ENCODE measurements at places on chromosomes 1 and 21.

DNA sequence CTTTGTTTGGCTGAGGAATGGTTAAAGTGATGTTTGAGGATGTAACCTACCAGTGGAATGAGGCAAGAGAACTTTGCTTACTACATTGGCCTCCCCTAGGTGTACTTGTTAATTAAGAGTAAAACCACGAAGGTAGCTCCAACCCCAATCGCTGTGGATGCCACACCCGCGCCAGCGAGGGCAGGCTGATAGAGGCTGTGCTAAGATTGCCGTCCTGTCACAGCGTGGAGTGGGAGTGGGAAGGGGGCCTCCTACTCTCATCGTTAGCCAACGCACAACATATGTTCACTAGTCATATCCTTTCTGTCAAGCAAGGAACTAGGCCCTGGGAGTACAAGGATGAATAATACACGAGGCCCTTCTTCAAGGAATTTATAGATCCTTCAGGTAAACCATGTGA is 99.6 kb downstream of the RUNX1 start:
- DNase-seq, result peak; percentile 33

DNA sequence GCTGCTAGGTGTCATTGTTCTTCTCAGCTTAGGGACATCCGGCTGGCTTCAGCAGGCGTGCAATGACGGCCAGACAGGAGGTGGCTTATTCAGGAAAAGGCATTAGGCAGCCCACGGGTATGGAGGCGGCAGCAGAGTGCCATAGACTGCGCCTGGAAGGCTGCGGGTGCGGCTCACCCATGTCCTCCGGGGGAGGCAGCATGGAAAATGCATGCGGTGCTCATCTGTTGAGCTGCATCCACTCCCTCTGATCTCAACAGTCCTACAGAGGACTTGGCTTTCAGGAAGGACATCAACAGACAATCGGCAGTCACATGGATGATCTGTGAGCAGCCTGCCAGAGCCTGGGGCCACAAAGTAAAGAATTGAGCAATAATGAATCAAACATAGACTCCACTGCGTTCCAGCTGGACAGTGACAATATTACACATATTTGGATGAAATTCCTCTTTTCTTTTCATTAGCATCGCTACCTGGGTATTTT is 42.9 kb downstream of the UMODL1 start:
- no peak for DNase-seq

DNA sequence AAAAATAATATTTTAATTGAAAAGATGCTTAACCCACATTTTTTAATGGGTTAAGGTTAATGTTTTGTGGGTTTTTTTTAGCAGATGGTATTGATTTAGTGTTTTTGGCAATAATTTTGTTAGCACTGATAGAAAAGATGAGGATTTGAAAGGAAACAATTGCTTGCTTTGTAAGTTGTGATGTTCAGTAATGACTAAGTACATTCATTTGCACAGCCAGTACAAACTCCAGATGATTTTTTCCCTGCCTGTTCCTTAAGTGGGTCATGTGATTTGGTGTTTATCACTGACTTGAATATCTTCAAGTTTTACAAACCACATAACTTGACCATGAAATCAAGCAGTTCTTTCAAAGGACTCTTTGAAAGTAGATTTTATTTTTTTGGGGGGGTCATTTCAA is 15.0 kb downstream of the DISP1 start:
- no peak for DNase-seq

DNA sequence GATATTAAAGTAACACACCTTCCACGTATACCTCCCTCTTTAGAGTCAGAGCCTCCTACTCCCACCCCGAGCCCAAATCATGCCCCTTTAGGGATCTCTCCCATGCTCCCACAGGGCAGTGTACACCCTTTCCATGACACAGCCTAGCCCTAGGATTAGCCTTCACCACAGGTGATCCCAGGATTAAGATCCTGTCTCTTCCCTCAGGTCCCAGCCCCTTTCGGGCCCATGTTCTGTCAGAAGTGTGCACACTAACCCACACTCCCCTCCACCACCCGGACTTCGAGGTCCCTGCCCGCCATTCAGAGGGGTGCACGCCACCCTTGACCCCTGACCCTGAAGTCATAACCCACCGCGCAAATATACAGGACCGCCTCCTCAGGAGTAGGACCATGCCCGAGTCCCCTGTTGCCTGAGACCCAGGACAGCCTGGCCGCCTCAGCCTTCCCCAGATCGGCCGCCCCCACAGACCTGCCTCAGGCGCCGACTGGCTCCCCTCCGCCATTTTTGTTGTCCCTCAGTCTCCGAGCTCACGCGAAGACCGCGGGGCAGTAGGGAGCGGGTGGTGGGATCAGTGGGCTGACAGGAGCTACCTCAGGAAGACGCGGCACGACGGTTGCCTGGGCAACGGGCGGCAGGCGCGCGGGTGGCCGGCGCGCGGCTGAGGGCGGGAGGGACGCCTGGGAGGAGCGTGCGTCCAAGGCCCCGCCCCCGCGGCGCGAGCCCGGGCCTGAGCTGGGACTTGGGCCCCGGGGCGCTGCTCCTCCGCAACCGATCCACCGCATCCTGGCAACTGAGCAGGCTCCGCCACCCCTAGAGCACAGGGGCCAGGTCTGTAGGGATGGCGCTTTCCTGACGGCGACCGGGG is at the start of gene AGBL4:
Gene AGBL4, minus strand, starts transcription at position 663 of the 868 bp plus-strand sequence.
- DNase-seq, result peak; percentile 2

- no peak for DNase-seq
Measured at GRCh38 chr1:170250531-170251276, 104.9 kb downstream of the NTMT2 start.

- DNase-seq, result no peak
Measured at GRCh38 chr1:187566354-187566753, 737.6 kb downstream of the PLA2G4A start.

- no peak for DNase-seq
Measured at GRCh38 chr1:10724052-10724494, 72.4 kb downstream of the CASZ1 start.

DNA sequence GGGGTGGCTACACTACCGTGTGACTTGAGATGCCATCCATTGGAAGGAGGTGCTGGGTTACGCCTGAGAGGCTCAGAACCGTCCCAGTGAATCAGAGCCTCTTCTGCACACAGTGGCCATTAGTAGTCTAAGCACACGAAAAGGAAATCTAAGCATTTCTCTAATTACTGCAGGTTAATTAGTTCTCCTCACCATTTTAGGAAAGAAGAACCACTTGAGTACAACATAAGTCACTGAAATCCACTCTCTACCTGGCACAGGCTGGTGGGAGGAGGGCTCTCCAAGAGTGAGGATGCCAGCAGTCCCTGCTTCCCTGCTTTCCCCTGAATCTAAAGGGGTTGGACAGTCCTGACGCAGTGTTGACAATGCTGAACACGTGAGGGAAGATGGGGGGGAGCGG is 606.3 kb downstream of the NPHP4 start:
- DNase-seq, result no peak

DNA sequence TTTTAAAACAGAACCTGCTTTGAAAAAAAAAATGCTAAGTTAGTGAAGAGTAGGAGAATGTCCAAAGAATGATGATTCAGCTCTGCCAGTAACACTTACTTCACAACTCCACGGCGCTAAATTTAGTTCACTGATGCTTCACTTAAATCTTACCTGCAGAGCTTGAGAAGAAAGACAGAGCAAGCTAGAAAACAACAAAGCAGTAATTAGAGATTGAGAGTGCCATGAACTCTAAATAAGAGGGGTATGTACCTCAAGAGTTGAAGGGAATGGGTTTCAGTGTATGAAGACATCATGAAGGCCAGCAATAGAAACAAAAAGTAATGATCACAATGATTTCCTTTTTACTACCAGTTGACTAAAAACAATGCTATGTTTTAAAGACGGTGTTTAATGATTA is 32.8 kb downstream of the EPRS1 start:
- no peak for DNase-seq

- no peak for DNase-seq
Measured at GRCh38 chr1:47534436-47534835, 96.6 kb downstream of the FOXD2 start.

DNA sequence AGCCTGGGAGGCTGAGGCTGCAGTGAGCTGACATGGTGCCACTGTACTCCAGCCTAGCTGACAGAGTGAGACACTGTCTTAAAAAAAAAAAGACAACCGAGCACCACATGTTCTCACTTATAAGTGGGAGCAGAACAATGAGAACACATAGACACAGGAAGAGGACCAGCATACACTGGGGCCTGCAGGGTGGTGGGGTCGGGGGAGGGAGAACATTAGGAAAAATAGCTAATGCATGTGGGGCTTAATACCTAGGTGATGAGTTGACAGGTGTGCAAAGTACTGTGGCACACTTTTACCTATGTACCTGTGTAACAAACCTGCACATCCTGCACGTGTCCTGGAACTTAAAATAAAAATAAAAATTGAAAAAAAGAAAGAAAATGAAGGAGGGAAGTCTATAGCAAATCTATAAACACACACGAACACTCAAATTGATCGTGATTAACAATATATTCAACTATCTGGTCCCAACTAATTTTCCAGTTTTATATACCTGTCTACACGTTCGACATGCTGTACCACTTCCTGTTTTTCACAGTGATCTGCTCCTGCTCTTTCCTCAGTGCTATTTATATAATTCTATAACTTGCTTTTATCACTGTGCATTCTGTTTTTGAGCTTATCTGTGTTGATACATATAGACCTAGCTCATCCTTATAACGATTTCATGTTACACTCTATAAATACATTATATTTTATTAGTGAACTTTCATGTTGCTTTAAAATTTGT is 27.2 kb downstream of the AK5 start:
- DNase-seq, result no peak

DNA sequence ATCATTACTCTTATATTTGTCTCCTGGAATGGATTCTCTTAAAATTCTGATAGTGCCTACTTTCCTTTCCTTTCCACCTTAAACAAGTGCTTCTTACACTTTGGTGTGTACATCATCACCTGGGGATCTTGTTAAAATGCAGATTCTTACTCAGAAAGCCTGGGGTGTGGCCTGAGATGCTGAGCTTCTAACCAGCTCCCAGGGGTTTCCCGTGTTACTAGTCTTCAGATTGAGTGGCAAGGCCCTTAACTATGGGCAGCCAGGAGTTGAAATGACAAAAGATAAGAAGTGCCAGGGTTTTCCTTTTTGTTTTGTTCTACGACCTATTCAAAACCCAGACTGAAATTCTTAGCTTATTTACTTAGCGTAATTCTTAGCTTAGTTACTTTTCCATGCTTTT is 159.2 kb downstream of the HFM1 start:
- DNase-seq, result no peak

DNA sequence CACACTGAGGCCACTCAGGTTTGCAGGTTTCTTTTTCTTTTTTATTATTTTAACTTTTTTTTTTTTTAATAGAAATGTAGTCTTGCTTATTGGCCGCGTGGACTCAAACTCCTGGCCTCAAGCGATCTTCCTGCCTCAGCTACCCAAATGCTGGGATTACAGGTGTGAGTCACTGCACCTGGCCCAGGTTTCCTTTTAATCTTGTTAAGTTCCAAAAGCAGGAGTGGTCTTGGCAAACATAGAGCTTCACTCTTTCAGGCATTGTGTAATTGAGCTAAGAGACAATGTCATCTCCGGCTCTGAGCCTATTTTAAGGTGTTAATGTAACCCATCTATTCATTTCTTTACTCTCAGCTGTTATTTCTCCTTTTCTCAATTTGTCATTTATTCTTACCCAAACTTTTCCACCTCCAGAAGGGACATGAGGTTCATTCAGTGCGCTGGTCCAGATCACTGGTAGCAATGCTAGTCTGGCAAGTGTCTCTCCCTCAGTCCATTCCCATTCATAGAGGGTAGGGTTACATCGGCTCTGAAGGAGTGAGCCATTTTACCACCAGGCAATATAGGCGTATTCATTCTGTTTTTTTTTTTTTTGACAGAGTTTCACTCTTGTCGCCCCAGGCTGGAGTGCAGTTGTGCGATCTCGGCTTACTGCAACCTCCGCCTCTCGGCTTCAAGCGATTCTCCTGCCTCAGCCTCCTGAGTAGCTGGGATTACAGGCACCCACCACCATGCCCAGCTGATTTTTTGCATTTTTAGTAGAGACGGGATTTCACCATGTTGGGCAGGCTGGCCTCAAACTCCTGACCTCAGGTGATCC is 11.3 kb upstream of the MFSD2A start:
- no peak for DNase-seq

GRCh38 chr1:110005971-110006370 is 21.4 kb downstream of the AHCYL1 start:
- DNase-seq, result no peak

GRCh38 chr1:109476825-109477224 is 6.9 kb upstream of the ATXN7L2 start:
- no peak for DNase-seq

DNA sequence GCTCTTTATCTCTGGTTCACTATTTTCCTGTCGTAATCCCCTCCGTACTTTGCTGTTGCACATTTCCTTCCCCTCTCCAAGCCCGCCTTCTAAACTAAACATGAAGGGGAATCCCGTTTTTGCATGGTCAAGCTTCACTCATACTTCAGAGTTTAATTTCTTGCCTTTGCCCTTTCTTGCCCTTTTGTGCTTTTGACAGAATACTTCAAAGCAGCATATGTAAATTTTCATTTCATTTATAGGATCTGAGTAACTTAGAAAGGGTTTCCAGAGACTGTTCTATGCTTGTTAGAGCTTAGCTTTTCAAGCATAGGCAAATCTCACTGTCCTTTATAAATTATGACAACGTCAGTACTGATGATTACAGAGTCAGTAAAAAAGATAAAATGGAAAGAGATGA is 27.7 kb downstream of the SPATA45 start:
- no peak for DNase-seq

DNA sequence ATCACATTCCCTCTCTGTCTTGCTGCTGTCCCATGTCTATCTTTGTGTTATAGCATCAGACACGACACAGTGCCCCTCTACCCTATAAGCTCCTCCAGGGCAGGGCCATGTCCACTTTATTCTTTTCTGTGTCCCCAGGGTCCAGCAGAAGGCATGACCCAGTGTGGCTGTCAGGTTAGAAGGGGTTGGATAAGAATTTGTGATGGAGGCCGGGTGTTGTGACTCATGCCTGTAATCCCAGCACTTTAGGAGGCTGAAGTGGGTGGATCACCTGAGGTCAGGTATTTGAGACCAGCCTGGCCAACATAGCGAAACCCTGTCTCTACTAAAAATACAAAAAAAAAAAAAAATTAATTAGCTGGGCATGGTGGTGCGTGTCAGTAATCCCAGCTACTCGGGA is 26.3 kb upstream of the RNF19B start:
- DNase-seq, result no peak

- DNase-seq, result peak; percentile 52
Measured at GRCh38 chr1:77281491-77282186, at the start of gene AK5. Gene AK5, plus strand, starts transcription at chr1:77282019. Its CDS starts 295 bp downstream, at chr1:77282314.

DNA sequence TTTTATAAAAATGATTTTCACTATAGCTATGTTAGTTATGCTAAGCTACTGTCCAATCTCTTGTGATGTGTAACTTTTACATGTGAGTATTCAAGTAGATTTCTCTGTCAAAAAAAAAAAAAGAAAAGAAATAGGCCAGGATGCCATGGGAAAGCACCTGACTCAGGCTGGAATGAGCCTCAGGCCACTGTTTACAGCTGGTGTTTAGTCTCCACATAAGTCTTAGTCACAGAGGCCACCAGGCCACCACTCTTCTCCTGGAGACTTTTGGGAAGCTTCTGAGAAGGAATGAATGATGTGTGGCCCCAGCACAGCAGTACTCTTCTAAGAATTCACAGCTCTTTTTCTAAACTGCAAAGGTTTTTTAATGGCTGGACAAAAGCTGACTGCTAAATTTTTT is 48.9 kb downstream of the CHML start:
- no peak for DNase-seq

- DNase-seq, result no peak
Measured at GRCh38 chr1:221149111-221149510, 269.9 kb downstream of the HLX start.
